ENCODE measurements at places on chromosomes 5 and 9.

- no peak for DNase-seq
Measured at GRCh38 chr9:1083325-1083913, 33.3 kb downstream of the DMRT2 start.

DNA sequence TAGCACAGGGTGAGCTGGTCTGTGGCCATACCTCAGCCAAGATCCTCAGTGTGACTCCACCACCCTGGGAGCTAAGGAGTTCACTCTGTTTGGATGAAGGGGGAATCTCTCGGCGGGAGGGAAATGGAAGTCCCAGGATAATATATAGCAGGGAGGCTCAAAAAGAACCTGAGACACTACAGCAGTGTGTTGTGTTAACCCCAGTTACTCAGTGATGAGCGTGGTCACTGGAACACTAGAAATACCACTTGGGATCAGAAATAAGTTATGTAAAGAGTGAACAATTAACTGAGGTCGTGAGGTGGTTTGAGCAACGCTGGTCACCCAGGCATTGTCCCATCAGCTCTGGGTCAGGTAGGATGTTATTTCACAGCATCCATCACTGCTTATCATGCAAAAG is 59.3 kb upstream of the ADAMTS16 start:
- DNase-seq = no peak

- DNase-seq = no peak
Measured at GRCh38 chr5:144076521-144077083, 93.9 kb downstream of the YIPF5 start.

DNA sequence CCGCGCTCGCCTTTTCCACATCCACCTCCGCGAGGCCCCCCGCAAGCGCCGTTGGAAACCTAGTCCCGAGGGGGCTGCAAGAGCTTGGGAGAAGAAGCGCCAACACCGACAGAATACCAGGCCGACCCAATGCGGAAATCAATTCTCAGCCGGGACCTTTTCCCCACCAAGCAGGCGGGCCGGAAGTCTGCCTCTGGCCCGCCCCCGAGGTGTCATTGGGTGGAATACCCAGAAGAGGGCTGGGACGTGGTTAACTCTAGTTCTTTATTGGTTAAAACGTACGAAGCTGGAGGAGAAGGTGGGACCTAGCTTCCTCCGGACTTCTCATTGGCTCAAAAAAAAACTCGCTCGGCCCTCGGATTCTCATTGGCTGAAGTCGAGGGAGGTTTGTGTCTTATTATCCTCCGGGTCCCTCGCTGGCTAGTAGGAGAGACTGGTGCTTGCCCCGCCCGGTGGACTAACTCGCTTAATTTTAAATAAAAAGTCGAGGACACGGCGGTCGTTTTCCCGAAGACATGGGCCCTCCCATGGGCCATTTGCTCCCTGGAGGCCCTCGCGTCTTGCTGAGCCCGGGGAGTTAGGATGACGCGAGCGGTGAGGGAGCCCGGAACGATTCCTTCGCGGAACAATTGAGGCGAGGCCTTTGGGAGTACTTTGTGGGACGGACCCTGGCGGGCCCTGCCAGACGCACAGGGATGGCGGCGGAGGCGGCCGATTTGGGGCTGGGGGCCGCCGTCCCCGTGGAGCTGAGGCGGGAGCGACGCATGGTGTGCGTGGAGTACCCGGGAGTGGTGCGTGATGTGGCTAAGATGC is at the start of gene GTF3C5:
TSS of gene GTF3C5 (plus strand) at position 681 of the 813 bp plus-strand sequence. CDS start at position 696, 15 bp downstream.
- DNase-seq = peak; percentile 75

GRCh38 chr9:117672369-117672768 is 31.8 kb upstream of the TLR4 start:
- no peak for DNase-seq

DNA sequence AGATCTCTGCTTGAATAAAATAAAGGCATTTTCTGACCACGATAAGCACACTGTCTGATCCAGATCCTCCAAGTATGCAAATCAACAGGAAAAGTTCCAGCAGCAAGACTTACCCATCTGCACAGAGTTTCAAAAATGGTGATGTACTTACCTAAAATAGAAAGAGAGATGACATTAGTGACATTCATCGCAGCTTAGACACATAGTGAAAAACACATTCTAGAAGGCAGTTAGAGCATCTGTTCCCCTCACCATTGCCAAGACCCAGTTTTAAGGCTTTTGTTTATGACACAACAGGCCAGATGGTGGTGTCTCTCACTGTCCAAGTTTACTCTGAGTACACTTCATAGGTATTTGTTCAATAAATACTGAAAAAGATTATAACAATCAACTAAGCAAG is 207.7 kb downstream of the PDE4D start:
- no peak for DNase-seq
